Activated gamma-delta T cell treated with anti-CD3 and anti-CD28 coated beads, Interleukin-2, amount 50 U/mL, for 16 hours (primary cell): ENCODE measurements at places on chromosomes 4 and X.

- no peak for DNase-seq
These were observed 610.7 kb upstream of the ADGRL3 start for GRCh38 chr4:60589425-60589824.

DNA sequence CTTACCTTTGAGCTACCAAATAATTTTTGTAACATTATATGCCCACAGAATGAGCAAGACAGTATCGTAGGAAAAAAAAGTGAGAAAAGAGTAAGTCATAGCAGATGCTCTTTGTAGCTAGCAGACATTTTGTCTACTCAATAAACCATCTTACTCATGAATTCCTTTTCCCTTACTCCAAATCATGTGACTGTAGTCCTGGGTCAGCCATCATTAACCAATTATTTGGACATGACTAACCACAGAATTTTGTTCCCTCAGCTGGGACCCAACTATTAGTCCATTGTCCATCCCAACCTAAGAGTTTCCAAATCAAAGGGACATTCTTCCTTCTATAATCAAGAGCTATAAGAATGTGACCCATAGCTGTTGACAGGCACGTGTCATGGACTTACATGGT lies 11.4 kb downstream of the UBE2D3 start:
- DNase-seq = no peak

DNA sequence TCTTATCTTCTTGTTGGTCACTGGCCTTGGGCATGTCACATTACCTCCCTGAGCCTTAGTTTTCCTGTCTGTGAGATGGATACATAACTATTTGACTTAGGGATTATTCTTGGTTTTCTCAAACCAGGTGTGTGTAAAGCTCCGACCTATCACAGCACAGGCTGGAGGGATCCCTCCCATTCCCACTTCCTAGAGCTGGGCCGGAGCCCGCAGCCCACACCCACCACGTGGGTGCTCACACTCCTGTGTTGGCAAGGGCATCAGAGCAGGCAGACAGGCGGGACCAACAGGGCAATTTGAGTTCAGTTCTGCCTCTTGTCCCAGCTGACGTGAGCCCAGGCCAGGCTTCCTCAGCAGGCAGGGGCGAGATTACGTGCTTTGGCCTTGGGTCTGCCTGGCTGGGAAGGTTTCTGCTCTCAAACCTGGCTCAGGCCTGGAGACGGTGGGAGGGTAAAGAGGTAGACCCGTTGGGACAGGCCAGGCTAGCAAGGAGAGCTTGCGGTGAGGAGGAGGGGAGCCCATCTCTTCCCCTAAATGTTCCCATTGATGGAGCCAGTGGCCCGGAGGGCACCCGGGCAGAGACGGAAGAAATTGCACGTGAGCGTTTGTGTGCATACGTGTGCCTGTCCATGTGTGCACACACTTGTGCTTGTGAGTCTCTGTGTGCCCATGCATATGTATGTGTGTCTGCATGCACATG lies 734 bp upstream of the SH3TC1 start:
- DNase-seq = no peak

- DNase-seq = peak; percentile 49
These were observed 4.9 kb upstream of the TLR8 start for GRCh38 chrX:12901486-12901885.

DNA sequence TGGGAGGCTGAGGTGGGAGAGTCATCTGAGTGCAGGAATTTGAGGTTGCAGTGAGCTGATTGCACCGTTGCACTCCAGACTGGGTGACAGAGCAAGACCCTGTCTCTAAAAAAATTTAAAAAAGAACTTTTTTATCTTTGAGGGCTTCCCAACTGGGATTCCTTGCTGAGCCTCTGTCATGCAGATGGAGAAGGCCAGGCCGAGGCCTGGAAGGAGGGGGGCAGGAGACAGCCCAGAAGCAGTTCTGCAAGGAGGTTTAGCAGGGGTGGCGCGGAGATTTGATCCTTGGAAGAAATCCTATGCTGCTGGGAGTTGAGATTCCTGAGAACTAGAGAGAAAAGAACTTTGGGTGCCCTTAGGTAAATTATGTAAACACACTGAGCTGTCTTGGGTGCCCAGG lies 2.5 kb upstream of the ARSD start:
- no peak for DNase-seq

GRCh38 chr4:47413521-47413920 lies 50.0 kb downstream of the COMMD8 start:
- no peak for DNase-seq

DNA sequence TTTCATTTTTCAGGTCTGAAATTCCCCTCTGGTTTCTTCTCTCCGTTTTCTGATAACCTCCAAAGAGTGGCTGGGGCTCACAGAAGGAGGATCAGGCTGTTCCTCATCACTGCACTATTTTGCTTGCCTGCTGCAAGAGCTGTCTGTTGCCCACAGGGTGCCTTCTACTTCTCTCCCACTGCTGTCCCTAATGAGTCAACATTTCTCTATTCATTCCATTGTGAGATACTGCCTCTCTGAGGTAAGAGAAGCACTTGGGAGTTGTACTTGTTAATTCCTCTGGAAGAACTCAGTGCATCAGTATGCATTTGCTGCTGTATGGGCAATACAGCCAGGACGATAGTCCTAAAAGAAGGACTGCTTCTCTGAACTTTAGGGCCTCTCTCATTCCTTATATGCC lies 34.8 kb downstream of the CT47B1 start:
- no peak for DNase-seq

DNA sequence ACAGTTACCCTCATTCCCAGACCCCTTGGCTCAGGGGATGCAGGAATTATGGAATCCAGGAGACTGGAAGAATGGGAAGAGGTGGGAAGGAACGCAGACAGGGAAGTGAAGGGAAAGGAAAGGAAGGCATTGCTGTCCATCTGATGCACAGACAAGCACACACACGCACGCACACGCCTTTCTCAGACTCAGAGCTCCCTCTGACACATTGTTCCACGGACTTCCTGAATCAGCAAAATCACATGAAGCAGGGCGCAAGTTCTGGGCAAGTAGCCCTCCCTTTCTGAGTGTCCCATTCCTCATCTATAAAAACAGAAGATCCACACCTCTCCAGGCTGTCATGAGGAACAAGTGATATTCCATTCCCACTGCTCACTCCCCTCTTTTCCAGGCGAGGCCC lies 13.2 kb downstream of the IQSEC2 start:
- DNase-seq = no peak

- DNase-seq = no peak
These were observed 779.9 kb upstream of the FTHL17 start for GRCh38 chrX:31851761-31852160.

DNA sequence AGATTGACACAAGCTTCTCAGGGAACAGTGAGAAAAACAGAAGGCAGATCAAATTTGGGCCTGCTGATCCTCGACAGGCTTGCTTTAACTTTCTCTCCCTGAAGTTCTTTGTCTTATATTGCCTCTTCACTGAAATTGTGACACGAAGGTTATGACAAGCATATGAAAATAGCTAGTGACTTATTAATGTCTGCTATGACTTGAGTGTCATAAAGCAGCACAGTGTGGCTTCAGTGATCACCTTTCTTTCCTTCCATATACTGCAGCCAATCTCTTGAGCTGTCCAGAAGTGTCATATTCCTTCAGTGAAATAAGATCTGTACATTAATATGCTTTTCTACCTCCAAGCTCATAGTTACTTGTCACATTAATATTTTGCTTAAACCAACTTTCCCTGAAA lies 870.2 kb downstream of the C4orf33 start:
- no peak for DNase-seq

- DNase-seq = no peak
These were observed 34.0 kb downstream of the BMP2K start for GRCh38 chr4:78809928-78810835.

- no peak for DNase-seq
These were observed 93.6 kb upstream of the NAP1L5 start for GRCh38 chr4:88791274-88791673.

DNA sequence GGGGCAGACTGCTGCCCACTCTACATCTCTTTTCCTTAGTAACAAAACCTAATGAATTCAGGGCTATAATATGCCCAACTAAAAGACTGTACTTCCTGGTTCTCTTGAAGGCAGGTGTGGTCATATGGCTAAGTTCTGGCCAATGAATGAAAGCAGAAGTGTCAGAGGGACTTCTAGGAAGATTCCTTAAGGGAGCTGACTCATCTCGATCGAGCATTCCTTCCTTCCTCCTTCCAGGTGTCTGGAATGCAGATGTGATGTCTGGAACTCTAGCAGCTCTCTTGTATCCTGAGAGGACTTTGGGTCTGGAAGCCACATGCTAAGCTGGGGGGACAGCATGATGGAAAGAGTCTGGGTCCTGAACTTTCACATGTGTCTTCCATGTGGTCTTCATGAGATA lies 116.2 kb upstream of the STX18 start:
- no peak for DNase-seq

GRCh38 chr4:7272404-7272803 lies 80.1 kb downstream of the SORCS2 start:
- DNase-seq = no peak

DNA sequence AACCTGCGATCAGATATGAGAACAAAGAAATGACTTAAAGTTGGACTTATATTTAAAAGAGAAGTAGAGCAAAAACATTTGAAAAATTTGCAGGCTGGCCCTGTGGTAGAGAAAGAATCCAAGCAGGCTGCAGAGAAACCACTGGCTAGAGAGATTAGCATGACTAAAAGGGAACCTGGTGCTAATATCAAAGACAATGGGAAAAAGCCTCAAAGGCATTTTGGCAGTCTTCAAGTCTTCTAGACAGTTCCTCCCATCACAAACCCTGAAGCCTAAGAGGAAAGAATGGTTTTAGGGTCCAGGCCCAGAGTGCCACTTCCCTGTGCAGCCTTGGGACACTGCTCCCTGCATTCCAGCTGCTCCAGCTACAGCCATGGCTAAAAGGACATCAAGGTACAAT lies 33.4 kb downstream of the KCTD8 start:
- DNase-seq = no peak
